ENCODE measurements at places on chromosomes 3 and 15. TPM values are rescaled to one million over a fixed set of nuclear protein-coding genes. Genes with fewer than 3 reads are reported as not detected.
A peak's percentile ranks its signal among the peaks of the same experiment; 100 is the strongest.

DNA sequence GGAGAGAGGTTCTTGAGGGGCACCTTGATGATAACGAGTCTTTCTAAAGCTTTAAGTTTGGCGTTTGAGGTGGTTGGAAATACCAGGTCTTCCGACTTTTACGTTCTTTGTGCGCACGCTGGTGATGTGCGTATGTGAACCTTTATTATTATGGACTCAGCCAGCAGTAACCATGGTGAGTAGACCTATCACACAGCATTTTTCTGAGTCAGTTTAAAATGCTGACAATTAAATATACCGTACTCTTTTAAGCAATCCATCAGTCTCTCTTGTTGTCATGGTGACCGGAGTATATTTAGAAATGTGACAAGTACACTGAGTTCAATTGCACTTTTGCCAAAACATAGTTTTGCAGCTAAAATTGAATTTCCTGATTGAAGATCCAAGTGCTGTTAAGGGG lies 172.2 kb downstream of the LPP start:
- peak; percentile 17 for DNase-seq

Gene DYNC1LI1
- total RNA-seq: 37.6 TPM

Gene ERICH6
- not detected for total RNA-seq

Gene GPR87
- 13.3 TPM for total RNA-seq

DNA sequence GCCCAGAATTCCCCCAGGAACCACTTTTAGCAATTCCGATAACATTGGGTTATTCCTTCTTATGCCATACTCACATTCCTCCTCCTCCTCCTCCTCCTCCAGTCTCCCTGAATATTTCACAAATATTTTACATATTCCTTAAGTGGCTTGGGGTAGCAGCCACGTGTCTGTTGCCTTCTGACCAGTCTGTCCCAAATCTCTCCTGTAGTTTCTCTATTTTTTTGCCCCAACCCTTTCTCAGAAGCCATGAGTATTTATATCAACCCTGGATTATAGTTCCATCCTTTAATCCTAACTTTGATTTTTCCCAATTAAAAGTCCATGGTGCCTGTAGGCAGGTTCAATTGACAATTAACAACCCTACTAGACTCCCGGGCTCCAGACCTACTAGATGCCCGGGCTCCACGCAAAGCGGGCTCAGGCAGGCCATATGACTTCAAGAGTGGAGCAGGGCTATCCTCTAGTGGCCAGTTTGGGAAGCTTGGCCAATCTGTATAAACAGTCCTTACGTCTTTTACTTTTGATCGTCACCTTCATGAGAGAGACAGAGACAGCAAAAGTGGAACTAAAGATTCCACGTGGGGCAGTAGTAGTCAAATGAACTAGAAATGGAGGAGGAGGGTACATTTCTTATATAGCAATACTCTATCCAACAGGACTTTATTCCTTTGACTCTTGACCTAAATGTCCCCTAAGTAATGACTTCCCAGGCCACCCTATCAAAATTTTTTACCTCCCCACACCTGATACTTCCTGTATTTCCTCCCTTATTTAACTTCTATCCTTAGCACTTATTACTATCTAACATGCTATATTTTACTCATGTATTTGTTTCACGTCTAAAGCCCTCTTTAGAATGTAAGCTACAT lies 69.7 kb downstream of the USF3 start:
- DNase-seq: peak; percentile 26

DNA sequence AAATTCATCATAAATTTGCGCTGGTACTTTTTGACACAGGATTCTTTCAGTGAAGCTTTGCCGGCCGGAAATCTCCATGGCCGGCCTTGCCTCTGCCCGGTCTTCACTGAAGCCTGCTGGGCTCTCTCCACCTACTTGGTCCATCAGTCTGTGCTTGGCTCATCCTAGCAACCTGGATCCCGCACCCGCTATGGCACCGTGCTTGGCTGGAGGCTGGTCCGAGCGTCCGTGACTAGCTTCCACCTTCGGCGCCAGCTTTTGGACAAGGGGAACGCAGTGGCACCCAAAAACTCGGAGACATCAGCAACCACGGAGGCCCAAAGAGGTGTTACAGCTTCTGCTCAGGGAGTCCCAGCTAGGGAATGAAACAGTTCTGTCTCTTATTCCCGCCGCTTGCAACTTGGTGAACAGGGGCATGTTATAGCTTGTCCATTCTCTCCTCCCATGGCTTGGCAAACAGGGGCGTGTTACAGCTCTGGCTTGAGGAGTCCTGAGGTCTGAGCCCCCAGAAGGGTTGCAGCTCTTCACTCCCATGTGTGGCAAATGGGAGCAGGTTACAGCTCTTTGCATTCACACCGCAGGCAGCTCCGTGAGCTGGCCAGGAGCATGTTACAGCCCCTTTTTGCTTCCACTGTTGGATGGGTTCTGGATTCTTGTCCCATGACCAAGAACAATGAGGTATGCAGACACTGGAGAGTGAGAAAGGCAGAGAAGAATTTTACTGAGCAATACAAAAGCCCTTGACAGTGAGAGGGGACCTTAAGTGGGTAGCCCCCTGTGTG lies 204.2 kb downstream of the DIPK2A start:
- no peak for DNase-seq

Gene TMC3
- 0.20 TPM for total RNA-seq

DNA sequence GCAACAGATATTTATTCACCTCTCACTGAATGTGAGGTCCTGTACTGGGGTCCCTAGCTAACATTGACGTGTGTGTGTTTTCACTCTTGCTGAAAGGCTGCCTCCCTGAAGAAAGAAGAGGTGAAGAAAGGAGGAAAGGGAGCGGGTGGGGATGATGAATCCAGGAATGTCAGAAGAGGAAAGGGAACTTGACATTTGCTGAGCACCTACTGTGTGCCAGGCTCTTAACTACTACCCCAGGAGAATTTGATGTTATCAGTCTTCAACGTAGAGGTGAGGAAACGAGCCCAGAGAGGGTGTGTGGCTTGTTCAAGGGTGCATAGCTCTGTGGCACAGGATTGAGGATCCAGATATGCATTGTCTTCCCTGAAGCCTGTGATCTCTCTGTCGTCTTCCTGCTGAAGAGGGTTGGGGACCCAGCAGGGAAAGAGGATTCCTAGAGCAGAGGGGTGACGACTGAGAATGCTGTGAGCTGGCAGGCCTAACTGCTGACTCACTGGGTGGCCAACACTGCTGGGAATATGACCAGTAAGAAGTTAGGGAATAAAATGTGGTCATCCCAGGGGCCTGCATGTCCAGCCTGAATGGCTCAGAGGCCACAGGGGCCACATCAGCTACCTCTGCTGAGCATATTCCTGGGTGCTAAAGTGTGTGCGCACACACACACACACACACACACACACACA lies 6.6 kb upstream of the ATP2B2 start:
- no peak for DNase-seq

Gene FEZF2
- total RNA-seq: not detected

DNA sequence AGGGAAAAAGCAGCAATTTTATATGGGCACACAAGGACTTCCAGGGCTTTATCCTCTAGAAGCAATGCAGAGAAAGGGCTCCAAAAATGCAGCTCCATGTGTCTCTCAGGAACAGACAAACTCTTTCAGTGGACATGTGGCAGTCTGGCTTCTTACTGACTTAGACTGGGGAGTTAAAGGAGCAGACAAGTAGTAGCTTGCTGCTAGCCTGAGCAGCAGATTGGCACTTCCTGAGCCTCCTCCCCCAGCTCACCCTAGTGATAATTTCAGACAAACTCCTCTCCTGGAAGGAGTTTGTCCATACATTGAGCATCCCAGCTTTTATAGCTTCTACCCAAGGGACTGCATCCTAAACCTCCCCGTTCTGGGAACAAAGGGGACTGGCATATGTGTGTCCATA lies 101.7 kb upstream of the MANF start:
- no peak for DNase-seq

Gene CERS3
- total RNA-seq: 25.6 TPM

Gene ABI3BP
- 51.0 TPM for total RNA-seq

Gene NRROS
- total RNA-seq: 3.9 TPM

DNA sequence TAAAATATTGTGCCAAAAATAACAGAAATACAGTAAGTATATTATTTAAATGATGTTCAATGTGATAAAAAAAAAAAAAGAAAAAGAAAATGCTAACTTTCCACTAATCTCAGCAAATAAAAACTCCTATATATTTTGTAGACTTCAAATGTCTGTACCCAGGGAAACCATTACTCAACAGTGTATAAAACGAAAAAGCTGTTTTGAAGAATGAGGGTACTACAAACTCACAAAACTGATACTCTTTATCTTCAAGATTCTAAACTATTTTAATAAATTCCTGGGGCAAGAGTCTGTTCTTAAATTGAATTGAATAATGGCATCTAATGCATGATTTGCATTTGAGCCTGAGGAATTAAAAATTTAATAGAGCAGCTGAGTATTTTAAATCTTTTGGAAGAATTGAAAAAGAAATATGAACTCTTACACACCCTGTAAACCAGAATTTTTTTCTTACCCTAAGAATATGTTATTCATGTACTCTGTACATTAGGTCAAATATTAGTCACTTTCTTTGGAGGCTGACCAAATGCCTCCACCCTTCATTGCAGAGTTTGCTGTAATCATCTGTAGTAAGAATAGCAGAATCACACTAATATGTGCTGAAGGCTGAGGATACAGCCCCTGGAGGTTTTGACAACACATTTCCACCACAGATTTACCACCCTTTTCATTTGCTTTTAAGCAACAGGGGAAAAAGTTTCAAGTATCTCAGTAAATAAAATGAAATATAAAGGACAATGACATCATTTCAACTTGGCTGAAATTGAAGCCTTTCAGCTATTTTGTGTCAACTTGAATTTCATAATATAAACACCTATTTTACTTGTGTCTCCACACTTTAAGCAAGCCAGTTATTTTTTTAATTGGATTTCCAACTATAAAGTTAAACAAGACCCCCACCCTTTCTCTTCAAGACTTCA lies 79.7 kb downstream of the FBN1 start:
- peak; percentile 93 for DNase-seq

Gene ARHGEF26
- 13.8 TPM for total RNA-seq

- DNase-seq: no peak
Observed at GRCh38 chr3:121794264-121794983, 40.4 kb downstream of the IQCB1 start.

Measured in skin of body (tissue), 3 donors.